ENCODE measurements at places on chromosomes 5 and 9. TPM values are rescaled to one million over a fixed set of nuclear protein-coding genes. Genes with fewer than 3 reads are reported as not detected.
A peak's percentile ranks its signal among the peaks of the same experiment; 100 is the strongest.

GRCh38 chr5:52693280-52693679 lies 94.4 kb upstream of the ITGA1 start:
- DNase-seq = peak; percentile 40

- DNase-seq = no peak
Observed at GRCh38 chr9:29640507-29640906, 2067.2 kb upstream of the C9orf72 start.

The MARCOL gene
- not detected for total RNA-seq

- DNase-seq = no peak
Observed at GRCh38 chr9:129465834-129466535, 154.9 kb downstream of the C9orf50 start.

The SECISBP2 gene
- 52.3 TPM for total RNA-seq

- DNase-seq = peak; percentile 74
Observed at GRCh38 chr5:7396713-7397454, 946 bp downstream of the ADCY2 start.

Measured in lung (tissue), 17 donors.